ENCODE measurements at places on chromosomes 3 and 15.

- DNase-seq, result no peak
These were observed 70.2 kb upstream of the ARRDC4 start for GRCh38 chr15:97890307-97890706.

- DNase-seq, result no peak
These were observed 284.2 kb upstream of the ROPN1 start for GRCh38 chr3:124276133-124276532.

GRCh38 chr3:775178-775880 lies 317.5 kb upstream of the CNTN6 start:
- no peak for DNase-seq

GRCh38 chr15:69056365-69056764 lies 41.9 kb downstream of the NOX5 start:
- DNase-seq, result no peak

GRCh38 chr15:101469520-101470288 lies 19.8 kb downstream of the PCSK6 start:
- no peak for DNase-seq

GRCh38 chr3:11542551-11542950 lies 101.2 kb downstream of the VGLL4 start:
- no peak for DNase-seq

GRCh38 chr3:21665444-21666100 lies 85.4 kb downstream of the ZNF385D start:
- DNase-seq, result no peak

DNA sequence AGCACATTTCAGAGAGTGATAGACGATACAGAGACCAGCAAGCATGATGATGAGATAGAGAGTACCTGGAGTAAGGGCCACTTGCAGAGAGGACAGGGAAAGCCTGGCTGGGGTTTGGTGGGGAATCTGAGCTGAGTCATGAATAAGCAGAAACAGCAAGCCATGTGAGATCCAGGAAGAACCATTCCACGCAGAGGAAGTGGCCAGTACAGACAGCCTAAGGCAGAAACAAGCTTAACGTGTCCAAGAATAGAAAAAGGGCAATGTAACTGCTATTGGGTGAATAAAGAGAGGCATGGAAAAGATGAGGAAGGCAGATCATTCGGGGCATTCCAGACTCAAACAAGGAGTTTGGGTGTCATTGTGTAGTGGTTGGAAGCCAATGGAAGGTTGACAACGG lies 816.3 kb upstream of the CFAP20DC start:
- no peak for DNase-seq

- DNase-seq, result no peak
These were observed 62.6 kb downstream of the SLC7A14 start for GRCh38 chr3:170523248-170523647.

GRCh38 chr3:46585799-46586693 lies 19.9 kb upstream of the LRRC2 start:
- DNase-seq, result no peak

GRCh38 chr3:124463234-124463633 lies 267.0 kb upstream of the UMPS start:
- DNase-seq, result no peak

DNA sequence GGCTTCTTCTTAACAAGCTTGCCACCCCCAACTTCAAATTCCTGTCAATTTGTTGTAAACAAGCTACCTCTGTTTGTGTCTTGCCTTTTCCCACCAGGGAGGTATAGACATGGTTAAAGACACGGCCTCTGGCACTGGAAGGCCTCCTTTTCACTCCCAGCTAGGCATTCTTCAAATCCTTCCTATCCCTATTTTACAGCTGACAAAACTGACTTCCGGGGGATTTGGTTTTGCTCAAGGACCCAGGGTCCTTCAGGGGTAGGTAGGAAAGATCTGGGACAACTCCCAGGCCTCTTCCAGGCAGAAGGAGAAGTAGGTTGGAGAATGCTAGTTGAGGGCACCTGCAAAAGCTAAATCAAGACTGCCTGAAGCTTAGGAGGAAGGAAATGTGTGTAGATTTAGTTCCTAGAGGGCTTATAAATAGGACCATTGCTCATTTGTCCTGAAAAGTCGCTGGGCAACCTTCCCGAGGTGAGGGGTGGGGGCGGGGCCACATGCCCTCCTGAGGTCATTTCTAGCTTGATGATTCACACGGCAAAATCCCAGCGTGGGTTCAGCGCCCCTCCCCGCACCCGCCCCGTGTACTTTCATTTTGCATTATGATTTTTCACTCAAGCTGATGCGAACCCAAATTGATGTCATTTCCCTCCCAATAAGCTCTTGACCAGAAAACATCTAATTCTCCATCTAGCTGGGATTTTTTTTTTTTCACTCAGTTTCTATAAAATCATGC lies 365.5 kb downstream of the SHQ1 start:
- DNase-seq, result no peak

DNA sequence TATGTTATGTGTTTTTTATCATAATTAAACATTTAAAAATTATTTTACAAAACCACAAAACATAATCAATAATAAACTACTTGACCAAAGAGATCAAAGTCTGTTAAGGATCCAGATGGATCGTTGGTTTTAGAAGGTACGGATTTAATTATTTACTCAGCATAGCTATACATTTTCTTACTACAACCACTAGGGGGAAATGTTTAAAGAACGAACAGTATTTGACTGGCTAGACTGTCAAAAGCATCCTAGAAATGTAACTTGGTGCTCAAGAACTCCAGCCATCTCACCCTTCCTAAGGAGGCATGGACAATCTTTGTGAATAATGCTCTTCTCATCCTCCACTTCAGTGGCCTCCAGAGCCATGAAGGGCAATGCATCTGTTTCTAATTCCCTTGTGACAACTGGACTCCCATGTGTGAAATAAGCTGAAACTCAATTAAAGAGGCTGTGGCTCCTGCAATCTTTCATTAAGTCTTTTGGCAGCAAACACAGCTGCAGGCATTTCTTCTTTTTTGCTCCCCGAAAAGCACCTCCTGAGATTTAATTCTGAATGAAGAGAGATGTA lies 94.7 kb upstream of the TUSC7 start:
- DNase-seq, result no peak

DNA sequence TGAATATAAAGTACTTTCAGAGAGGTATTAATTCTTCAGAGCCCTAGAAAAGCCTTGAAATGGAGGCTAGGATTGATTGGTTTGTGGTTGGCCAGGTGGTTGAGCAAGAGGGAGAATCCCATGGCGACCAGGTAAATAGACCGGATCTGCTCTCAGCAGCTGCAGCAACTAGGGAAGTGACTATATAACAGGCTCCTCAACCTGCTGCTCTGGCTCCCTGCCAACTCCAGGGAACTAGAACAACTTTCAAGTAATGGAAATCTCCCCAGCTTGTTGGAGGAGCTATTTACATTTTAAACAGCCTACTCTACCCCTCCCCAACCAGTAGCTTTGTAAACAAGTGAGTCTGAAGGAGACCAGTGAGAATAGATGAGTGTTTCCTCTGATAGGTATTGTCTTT lies 121.8 kb upstream of the CADM2 start:
- DNase-seq, result no peak

GRCh38 chr15:22936577-22937472 lies 43.3 kb downstream of the CYFIP1 start:
- no peak for DNase-seq

GRCh38 chr15:59437142-59437816 lies 707 bp upstream of the FAM81A start:
- DNase-seq, result no peak

DNA sequence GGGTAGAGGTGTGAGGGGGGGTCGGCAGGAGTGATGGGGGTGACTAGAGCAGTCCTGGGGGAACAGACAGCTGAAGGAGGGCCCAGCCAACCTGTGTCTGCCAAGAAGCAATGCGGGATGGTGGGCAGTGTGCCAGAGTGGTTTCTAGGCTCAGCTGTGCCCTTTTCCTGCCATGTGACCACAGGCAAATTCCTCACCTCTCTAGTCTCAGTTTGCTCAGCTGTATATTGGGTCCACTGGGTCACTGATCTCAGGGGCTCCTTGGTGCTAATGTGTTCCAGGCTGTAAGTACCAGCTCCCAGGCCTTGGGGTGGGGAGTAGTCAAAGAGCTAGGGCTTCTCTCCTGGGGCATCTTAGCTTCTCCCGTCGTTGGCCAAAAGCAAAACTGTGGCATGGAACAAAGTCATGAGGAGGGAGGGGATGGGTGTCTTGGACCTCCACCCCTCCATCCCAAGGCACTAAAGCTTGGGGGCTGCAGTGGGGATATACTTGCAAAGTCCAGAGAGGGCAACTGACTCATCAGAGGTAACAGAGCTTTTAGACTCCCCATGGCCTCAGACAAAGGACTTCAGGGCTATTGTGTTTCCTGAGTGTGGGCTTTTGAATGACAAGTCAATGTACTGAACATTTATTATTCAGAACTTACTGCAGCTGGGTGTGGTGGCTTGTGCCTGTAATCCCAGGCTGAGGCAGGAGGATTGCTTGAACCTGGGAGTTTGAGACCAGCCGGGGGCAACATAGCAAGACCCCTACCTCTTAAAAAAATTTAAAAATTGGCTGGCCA lies 20.9 kb downstream of the SMAD6 start:
- no peak for DNase-seq

GRCh38 chr3:61683549-61684236 lies 122.3 kb downstream of the PTPRG start:
- no peak for DNase-seq

DNA sequence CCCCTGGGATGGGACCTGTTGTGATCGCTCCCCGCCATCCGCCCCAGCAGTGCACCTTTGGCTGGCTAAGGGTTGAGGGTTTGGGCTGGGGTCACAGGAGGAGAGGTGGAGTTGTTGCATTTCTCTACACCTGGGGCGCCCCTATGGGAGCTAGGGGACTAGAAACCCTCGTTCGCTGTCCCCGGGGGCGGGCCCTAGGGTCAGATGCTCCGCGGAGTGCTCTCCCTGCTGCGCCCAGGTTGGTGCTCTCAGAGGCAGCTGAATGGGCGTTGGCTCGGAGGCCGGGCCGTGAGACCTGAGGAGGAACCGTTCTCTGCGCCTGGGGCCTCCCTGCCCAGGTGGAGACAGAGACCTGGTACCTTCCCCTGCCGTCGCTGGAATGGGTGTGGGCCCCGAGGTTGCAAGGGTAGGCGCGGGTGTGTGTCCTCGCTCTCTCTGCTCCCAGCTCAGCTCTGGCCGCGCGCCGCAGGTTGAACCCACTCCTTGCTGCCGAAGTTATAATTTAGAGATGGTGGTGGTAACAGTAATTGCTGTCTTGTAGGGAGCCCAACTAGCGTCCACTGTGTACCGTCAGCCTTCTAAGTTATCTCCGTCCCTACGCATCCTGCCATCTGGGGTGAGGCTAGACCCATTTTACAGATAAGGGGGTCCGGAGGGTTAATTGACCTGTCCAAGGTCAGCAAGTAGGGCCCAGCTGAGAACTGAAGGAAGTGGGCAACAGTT lies 965 bp downstream of the FLNB start:
- DNase-seq, result peak; percentile 45

GRCh38 chr3:132174500-132174899 lies 139.7 kb upstream of the CPNE4 start:
- no peak for DNase-seq

DNA sequence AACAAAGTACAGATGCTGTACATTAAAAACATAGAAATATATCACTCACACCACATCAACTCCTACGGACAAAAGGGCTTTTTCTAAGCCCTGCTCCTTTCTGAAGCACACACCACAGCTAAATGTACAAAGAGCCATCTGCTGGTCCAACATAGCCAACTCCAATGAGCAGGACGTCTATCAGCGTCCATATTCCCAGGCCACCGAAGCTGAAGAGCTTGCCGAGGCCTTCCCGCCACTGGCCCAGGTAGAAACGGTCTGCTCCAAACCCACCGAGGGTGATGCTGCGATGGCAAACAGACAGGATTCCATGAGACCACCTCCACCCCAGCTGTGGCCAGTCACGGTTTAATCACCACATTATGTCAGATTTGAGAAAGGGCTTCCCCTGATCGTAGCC lies 9.8 kb downstream of the TM2D3 start:
- no peak for DNase-seq

DNA sequence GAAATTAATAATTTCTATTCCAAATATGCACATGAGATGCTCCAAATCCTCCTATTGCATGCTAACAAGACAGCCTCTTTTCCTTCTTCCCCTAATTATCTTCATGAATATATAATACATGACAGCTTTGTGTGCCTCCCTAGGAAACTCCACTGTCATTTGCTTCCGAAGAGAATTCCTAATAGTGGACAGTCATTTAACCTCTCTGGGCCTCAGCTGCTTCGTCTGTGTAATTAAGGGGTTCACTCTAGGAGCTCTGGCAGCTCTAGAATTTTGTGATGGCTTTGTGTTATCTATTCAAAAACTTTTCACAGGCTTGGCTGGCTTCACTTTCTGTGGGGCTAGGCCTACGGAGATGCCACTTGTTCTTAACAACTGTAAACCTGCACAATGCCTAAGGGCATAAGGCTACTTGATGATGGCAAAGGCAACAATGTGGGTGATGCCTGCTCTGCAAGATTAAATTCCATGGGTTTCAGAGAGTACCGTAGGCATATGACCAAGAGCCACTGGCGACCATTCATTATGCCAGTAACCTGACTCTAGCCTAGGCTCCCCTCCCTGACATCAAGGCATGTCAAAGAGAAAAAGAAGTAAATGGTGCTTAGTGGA lies 333.8 kb upstream of the UMPS start:
- DNase-seq, result no peak

GRCh38 chr15:82317091-82317489 lies 32.2 kb downstream of the GOLGA6L10 start:
- DNase-seq, result no peak

DNA sequence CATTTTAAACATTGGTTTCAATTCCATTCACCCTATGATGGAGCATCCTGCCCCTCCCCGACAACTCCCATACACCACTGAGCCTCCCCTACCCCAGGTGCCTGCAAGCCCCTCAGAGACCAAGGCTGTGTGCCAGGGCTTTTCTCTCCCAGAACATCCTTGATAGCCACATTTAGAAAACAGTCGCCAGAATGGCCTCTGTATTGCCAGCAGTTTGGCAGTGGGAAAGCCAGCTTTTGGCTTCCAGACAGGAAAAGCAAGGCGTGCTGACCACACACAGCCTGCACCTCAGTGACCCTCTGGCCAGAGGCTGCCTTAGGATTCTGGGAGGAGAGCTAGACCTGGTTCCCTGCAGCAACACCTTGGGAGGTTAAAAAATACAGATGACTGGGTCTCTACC lies 18.2 kb upstream of the HRH1 start:
- DNase-seq, result no peak

- peak; percentile 68 for DNase-seq
These were observed 76.0 kb upstream of the HACD2 start for GRCh38 chr3:123660900-123661299.
